Stomach (tissue), 19 donors: ENCODE measurements at places on chromosomes 2 and 18. TPM values are rescaled to one million over a fixed set of nuclear protein-coding genes. Genes with fewer than 3 reads are reported as not detected.
A peak's percentile ranks its signal among the peaks of the same experiment; 100 is the strongest.

ABHD1 gene
- not detected for total RNA-seq

MBD5 gene
- 173 TPM for total RNA-seq

- DNase-seq, result peak; percentile 26
Observed at GRCh38 chr18:22186484-22186971, 17.1 kb downstream of the GATA6 start.

DNA sequence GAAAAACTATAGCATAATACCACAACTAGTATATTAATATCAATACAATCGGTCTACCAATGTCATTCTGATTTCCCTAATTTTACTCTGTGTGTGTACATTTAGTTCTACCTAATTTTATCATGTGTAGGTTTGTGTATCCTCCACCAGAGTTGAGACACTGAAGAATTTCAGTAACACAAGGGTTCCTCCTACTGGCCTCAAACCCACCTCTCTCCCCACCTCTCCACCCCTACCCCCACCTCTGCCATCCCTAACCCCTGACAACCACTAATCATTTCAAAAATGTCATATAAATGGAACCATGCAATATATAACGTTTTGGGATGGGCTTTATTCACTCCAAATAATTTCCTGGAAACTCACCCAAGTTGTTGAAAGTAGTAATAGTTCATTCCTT, 117.9 kb downstream of the LYPD6 start:
- no peak for DNase-seq

- no peak for DNase-seq
Observed at GRCh38 chr2:37637985-37638384, 33.5 kb downstream of the CDC42EP3 start.

- DNase-seq, result no peak
Observed at GRCh38 chr2:186459009-186459408, 27.1 kb upstream of the ZC3H15 start.

- DNase-seq, result no peak
Observed at GRCh38 chr18:9827211-9827792, 58.5 kb upstream of the TXNDC2 start.
